ENCODE measurements at places on chromosomes 16 and 17. TPM values are rescaled to one million over a fixed set of nuclear protein-coding genes. Genes with fewer than 3 reads are reported as not detected.

The CHP2 gene
- not detected for total RNA-seq

The ITGA3 gene
- total RNA-seq = 104 TPM

The KRTAP3-2 gene
- total RNA-seq = not detected

The MED9 gene
- 11.0 TPM for total RNA-seq

The ARHGDIG gene
- total RNA-seq = 0.13 TPM

The C1QTNF8 gene
- not detected for total RNA-seq

The TMEM107 gene
- total RNA-seq = 17.2 TPM

The CBFA2T3 gene
- total RNA-seq = not detected

The HMOX2 gene
- 109 TPM for total RNA-seq

The PLCG2 gene
- 10.4 TPM for total RNA-seq
